ENCODE measurements at places on chromosomes 4 and X.

- no peak for DNase-seq
These were observed 979.7 kb upstream of the HS3ST1 start for GRCh38 chr4:12408364-12408763.

GRCh38 chr4:80033581-80033980, 39.4 kb downstream of the ANTXR2 start:
- DNase-seq: no peak

DNA sequence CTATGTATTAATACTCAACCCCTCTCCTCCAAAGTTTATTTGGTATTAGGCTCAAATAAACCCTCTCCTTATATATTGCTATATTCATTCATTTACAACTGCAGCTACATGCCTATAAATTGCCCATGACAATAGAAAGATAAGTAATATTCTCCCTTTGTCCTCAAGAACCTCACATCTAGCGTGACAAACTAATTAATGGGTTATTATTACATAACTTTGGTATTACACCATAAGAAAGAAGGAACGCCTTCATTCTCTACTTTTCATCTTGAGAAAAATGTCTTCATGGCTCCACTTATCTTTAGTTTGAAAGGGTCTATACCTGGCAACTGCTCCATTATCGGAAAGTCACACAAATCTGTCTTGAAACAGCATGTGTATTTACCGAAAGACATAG, 157.7 kb upstream of the RASGEF1B start:
- no peak for DNase-seq

- no peak for DNase-seq
These were observed 133.4 kb upstream of the NR3C2 start for GRCh38 chr4:148575577-148575976.

DNA sequence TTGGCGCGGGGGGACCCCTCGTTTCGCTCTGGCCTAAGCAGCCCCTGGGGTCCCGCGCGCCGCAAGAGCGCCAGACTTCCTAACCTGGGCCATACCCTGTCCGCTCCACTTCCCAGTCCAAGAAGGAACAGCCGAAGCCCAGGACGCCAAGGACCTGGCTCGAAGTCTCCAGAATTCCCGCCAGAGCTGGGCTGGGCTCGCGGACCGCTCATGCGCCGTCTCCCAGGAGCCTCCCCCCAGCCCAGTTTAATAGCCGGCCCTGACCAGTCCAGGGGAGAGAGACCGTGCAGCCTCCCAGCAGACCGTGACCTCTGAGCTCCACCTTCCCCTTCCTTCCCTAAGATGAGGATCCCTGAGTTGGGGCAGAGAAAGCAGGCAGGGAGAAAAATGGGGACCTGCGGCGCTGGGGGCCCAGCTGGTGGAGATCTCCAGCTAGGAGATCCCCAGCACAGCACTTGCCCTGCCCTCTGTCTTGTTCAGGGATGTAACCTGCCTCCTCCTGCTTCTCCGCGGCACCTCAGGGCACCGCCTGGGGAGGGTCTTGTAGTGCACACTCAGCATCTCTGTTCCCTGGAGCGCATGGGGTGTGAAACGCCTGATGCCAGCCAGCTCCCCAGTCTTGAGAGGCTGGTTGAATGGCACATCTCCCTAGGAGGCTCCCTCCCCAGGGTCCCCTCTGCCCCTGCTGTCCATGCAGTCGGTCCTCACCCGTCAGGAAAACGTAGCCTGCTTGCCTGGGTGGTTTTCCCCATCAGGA, 1.2 kb upstream of the LETM1 start:
- no peak for DNase-seq

DNA sequence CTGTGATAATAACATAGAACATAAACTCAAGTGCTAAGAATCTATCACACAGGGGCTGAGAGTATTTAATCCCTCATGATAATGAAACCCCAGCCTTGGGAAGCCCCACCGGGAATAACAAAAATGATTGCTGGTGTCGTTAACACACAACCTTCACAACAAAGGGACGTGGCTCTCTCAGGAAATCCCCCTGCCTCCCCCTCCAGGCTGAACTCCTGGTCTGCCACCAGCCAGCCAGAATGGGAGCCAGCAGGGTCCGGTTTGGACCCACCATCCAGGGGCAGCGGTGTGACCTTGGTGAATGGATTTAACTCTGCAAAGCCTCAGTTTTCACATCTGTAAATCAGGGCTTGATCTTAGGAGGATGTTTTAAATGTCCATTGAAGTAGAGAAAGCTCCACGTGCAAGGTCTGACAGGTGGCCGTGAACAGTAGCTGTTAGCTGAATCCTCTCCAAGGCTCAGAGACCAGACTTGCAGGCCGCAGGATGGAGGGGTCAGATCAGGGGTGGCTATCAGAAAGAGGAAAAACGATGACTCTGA, 46.5 kb downstream of the ABLIM2 start:
- no peak for DNase-seq

DNA sequence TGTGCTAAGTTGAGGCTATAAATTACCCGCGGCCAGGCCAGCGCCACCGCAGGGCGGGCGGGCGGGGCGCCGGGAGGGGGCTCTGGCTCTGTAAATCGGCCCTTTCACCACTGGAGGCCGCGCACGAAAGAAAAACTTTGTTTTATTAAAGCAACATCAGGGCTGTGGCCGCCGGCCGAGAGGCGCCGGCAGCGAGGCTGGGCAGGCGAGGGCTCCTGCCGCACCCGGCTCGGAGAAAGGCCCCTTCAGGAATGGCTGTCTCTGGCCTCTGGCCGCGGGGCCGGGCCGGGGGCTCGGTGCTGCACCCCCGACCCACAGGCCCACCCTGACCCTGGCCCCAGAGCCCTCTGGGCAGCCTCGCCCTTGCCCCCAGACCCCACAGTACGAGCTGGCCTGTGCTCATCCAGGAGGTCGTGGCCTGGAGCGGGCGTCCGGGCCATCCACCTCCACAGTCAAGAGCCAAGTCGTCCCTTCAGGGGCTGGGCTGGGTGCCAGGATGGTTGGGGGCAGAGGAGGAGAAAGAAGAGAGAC, 29.5 kb upstream of the FGFR3 start:
- DNase-seq: no peak

DNA sequence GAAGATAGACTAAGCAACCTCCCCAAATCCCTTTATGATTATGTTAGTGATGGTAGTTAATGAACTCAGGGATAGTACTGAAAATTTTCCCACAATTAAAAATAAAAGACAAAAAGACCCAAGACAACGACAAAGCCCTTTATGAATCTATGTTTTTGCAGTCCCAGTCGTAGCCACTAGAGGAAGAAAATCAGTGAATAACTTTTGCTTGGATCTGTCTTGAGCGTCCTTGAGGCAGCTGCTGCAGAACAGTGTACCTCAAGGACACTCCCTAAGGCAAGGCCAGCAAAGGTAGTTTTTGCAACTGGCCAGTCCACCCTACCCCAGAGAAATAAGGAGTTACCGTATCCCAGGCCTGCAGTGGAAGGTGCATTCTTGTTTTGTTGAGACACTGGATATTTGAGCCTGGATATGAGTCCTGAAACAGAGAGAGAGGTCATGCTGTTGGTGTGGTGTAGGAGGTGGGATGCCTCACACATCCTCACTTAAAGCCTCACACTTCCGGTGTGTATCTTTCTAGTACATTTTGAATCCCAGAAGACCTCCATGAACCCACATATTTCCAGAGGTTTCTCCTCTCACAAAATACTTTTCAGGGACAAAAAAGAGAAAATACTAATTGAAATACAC, 8.7 kb upstream of the TIMM8A start:
- no peak for DNase-seq

DNA sequence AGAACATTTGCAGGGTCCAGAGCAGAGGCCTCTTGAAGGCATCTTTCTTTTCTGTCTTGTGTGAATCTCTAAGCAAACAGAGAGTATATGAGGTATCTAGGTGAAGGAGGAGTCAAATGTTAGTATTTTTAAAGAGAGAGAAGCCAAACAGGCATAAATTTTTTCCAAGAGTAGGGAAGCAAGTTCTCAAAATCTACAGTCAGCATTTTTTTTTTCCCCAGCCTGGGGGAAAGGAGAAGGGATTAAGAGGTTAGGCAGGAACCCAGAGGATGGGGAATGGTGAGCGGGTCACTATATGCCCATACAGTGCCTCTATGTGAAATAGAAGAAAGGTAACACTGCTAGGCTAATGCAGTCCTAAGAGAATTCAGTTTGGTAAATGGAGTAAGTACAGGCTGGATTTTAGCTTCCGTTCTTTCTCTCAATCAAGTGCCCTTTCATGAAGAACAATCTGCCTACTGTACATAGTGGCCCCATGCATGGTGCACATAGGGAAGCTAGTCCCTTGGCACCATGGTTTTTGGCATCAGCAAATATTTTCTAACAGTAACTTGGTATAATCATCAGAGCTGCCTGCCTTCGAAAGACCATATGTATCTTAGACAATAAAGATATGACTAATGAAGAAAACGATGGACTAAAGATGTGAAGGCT, 163.1 kb upstream of the MAB21L2 start:
- no peak for DNase-seq

- DNase-seq: peak; percentile 26
These were observed 673.6 kb upstream of the TENM3 start for GRCh38 chr4:181569553-181569952.

DNA sequence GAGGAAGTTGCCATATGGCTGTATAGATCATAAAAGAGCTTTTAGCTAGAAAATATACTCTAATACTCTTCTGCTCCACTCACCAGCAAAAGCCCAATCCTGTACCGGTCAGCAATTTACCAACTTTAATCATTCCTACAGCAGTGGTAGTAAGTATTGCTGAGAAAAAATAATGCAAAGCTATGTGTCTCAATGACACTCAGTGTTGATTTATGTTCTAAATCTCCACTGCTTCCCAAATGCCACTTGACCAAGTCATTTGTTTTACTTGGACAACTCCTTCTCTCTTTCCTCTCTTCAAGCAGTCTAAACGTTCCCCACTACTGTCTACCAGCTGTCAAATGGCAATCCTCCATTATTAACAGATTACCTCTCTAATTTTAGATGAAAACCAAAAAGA, 201.8 kb upstream of the GK2 start:
- no peak for DNase-seq

GRCh38 chrX:148580016-148580415, 79.6 kb downstream of the AFF2 start:
- no peak for DNase-seq
